Inflammatory macrophage treated with lipopolysaccharide for 4 hours (primary cell): ENCODE measurements at places on chromosomes 13 and 19.
A peak's percentile ranks its signal among the peaks of the same experiment; 100 is the strongest.

GRCh38 chr13:55219538-55219937 is 1921.2 kb upstream of the PRR20A start:
- no peak for DNase-seq

GRCh38 chr13:31020996-31021395 is 88.5 kb downstream of the TEX26 start:
- DNase-seq: no peak

GRCh38 chr13:110914331-110915056 is 375 bp downstream of the ANKRD10 start:
- DNase-seq: peak; percentile 61

- DNase-seq: peak; percentile 70
These were observed 497.2 kb downstream of the DIAPH3 start for GRCh38 chr13:59666504-59666903.

GRCh38 chr19:28074773-28075172 is 1138.2 kb downstream of the UQCRFS1 start:
- DNase-seq: no peak
